ENCODE measurements at places on chromosomes 2 and 18. TPM values are rescaled to one million over a fixed set of nuclear protein-coding genes. Genes with fewer than 3 reads are reported as not detected.

HAUS1 gene
- total RNA-seq: 56.6 TPM

SERPINB13 gene
- 17.5 TPM for total RNA-seq

ADI1 gene
- 33.2 TPM for total RNA-seq

TBC1D8 gene
- 32.4 TPM for total RNA-seq

TUBA3E gene
- total RNA-seq: not detected

SRD5A2 gene
- total RNA-seq: 0.10 TPM

SKOR2 gene
- total RNA-seq: not detected

IL1R1 gene
- 16.1 TPM for total RNA-seq

CFAP65 gene
- total RNA-seq: not detected

PARD3B gene
- 21.5 TPM for total RNA-seq

MYO7B gene
- total RNA-seq: 1.5 TPM

NPHP1 gene
- total RNA-seq: 7.5 TPM

CDKL4 gene
- total RNA-seq: 1.8 TPM

TFCP2L1 gene
- 5.8 TPM for total RNA-seq

AQP12B gene
- total RNA-seq: not detected

KLHL30 gene
- total RNA-seq: 58.4 TPM

TRABD2A gene
- total RNA-seq: not detected

ICA1L gene
- 24.8 TPM for total RNA-seq

MLPH gene
- 10.3 TPM for total RNA-seq

UGT1A3 gene
- 0.51 TPM for total RNA-seq

SLC11A1 gene
- 6.8 TPM for total RNA-seq

KIAA2012 gene
- total RNA-seq: 0.21 TPM

GALR1 gene
- 0.21 TPM for total RNA-seq

PLGLB1 gene
- 12.5 TPM for total RNA-seq

GKN1 gene
- total RNA-seq: not detected

GPR75 gene
- total RNA-seq: 0.92 TPM

CYP1B1 gene
- 8.0 TPM for total RNA-seq

SPDYA gene
- 4.2 TPM for total RNA-seq

ALPG gene
- not detected for total RNA-seq

YIPF4 gene
- total RNA-seq: 34.1 TPM

MDH1B gene
- 0.21 TPM for total RNA-seq

ESPNL gene
- 1.0 TPM for total RNA-seq

CCNT2 gene
- 59.4 TPM for total RNA-seq

FAM237A gene
- total RNA-seq: not detected

HS6ST1 gene
- total RNA-seq: 26.8 TPM

UPP2 gene
- total RNA-seq: not detected

ANKRD44 gene
- total RNA-seq: 35.4 TPM

CETN1 gene
- total RNA-seq: not detected

TMEM200C gene
- total RNA-seq: 1.4 TPM

CCDC74B gene
- total RNA-seq: 1.0 TPM

FEV gene
- not detected for total RNA-seq

FAM228B gene
- 39.4 TPM for total RNA-seq

DSC2 gene
- 54.9 TPM for total RNA-seq

RAX gene
- not detected for total RNA-seq

CXCR4 gene
- 27.7 TPM for total RNA-seq

LDLRAD4 gene
- 36.7 TPM for total RNA-seq

POLE4 gene
- total RNA-seq: 19.1 TPM

RAB31 gene
- total RNA-seq: 31.0 TPM

TDRD15 gene
- total RNA-seq: not detected

TNFRSF11A gene
- total RNA-seq: 4.8 TPM

HMSD gene
- total RNA-seq: not detected

SULT1C4 gene
- 34.4 TPM for total RNA-seq

CYP27C1 gene
- total RNA-seq: 4.4 TPM

EIF2AK3 gene
- 33.7 TPM for total RNA-seq

INHA gene
- total RNA-seq: 1.5 TPM

Data from tongue (tissue), 3 donors.